ENCODE measurements at places on chromosomes 11 and 22.

- DNase-seq, result no peak
Observed at GRCh38 chr11:128603752-128604414, 16.5 kb upstream of the ETS1 start.

GRCh38 chr11:43359422-43359818 is 700 bp downstream of the TTC17 start:
- DNase-seq, result no peak

DNA sequence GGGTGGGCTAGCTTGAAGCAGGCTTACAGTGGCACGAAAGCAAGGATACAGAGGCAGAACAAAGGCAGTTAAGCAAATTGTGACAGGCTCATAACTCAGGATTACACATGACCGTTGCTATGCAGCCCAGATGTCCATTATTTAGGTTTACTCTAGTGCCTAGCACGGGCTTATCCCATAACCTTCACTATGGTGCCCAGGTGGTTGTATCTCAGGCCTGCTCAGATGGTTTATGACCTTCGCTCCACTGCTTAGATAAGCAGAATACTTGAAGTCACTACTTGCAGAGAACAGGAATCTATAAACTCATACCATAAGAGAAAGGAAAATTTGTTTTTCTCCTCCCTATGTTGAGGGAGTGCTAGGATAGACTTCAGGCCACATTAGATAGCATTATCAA is 9.0 kb downstream of the OR6M1 start:
- DNase-seq, result no peak

DNA sequence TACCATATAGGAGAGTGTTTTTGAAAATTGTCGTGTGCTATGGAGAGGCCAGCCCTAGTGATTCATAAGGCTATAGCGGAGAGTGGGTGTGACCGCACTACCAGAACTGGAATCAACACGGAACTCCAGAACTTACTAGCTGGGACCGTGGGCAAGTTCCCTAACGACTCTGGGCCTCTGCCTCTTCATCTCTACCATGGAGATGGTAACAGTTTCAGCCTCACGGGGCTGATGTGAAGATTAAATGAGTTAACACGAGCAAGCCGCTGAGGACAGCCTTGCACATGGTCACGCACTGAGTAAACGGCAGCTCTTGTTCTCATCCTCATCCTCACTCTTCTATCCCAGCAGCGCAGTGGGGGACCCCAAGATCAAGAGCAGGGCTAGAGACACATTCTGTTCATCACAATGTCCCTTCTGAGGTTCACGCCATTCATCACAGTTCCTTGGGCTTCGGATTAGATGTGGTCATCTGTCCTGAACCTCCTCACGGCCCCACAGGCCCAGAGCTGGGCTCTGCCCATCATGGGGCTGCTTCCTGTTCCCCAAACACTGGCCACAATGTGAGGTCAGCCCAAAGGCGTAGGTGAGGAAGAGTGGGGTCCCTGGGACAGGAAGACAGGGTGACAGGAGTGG is 47.2 kb upstream of the CD5 start:
- DNase-seq, result no peak

GRCh38 chr11:69382131-69383128 is 88.5 kb downstream of the MYEOV start:
- DNase-seq, result peak; percentile 100

DNA sequence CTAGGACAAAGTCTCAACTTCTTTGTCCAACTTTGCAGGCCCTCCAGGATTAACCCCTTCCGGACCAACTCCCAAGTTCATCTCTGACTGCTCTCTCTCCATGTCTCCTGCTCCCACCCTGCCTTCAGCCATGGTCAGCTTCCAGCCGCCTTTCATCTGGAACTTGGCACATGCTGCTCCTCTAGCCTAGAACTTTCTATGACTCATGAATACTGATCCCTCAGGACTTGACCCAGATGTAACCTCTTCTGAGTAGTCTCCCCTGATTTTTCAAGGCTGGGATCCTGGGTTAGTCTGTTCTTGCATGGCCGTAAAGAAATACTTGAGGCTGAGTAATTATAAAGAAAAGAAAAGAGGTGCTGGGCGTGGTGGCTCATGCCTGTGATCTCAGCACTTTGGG is 5.2 kb upstream of the SLC15A3 start:
- DNase-seq, result no peak

DNA sequence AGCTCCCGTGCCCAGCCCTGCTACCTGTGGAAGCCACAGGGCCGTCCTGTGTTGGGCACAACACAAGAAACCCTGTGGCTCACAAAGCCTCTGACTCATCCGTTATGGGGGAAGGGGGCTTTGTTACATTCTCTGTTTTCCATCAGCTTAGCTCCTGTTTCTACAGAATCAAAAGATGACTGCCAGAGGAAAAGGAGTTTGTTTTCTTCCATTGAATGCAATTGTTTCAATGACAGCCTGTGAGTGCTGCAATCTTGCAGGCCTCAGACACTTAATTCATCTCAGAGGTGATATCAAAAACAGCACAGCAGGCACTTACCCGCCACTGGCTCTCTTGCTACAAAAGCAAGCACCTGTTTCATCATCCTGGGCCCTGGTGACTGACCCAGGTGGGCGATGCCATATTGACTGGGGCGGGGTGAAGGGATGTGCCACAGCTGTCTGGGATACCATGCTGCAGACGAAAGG is 194.3 kb downstream of the OPCML start:
- no peak for DNase-seq

GRCh38 chr11:76162336-76163288 is 43.7 kb downstream of the WNT11 start:
- no peak for DNase-seq

DNA sequence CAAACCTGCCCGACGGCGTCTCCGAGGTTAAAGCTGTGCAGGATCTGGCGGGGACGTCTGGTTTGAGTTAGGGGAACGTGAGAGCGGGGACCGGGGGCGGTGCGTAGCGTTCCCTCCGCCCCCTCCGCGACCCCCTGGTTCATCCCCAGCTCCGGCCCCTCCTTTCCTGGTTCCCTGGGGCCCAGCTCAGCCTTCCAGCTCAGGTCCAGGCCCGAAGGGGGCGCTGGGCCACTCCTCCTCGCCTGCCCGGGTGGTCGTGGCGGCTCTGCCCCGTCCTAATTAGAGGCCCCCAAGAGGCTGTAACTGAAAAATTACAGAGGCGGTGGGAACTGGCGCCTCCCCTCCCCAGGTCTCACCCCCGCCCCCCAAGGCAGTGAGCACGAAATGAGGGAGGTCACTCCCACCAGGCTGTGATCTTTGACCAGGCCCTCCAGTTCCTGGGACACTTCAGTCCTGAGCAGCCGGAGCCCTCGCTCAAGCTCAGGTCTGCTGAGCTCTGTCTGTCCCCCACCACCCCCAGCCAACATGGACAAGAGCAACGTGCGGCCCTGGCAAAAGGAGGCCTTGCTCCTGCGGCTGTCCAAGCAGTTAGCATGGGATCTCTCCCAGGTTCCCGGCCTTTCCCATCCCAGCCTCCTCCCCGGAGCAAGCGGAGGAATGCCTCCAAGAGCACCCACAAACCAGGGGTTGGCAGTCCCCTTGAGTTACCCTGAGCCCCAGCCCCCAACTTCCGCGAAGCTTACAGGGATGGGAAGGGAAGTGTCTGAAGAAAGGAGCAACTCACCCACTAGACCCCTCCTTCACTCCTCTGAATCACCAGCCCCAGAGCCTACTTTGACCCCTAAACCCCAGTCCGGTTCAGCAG is 3.3 kb downstream of the CD248 start:
- peak; percentile 94 for DNase-seq

GRCh38 chr11:6006395-6006794 is 351 bp downstream of the OR56A4 start:
- no peak for DNase-seq

DNA sequence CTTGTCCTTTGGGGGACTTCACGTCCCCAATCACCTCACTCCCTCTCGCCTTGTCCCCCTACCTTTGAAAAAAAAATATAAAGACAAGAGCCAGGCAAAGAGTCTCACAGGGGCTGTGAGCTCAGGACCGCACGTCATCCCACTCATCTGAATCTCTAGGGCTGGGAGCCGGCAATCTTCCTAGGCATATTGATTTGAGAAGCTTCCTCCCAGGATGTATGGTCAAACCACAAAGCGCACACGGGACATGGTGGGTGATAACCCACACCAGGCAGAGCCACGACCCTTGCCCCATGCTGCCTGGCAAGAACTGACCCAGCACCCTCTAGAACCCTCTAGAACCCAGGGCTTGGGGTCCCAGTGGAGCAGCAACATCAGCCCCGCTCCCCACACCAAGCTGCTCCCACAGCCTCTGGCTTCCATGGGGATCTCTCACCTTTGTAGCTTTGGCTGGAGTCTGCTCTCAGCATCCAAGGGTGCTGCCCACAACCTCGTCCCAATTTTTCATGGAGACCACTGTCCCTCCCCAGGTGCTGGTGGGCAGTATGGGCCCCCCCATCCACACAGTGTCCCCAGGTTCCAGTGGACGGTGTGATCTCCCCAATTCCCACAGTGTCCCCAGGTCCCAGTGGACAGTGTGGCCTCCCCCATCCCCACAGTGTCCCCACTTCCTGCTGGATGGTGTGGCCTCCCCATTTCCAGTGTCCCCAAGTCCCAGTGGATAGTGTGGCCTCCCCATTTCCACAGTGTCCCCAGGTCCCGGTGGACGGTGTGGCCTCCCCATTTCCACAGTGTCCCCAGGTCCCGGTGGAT is 85.2 kb upstream of the FGF3 start:
- no peak for DNase-seq

DNA sequence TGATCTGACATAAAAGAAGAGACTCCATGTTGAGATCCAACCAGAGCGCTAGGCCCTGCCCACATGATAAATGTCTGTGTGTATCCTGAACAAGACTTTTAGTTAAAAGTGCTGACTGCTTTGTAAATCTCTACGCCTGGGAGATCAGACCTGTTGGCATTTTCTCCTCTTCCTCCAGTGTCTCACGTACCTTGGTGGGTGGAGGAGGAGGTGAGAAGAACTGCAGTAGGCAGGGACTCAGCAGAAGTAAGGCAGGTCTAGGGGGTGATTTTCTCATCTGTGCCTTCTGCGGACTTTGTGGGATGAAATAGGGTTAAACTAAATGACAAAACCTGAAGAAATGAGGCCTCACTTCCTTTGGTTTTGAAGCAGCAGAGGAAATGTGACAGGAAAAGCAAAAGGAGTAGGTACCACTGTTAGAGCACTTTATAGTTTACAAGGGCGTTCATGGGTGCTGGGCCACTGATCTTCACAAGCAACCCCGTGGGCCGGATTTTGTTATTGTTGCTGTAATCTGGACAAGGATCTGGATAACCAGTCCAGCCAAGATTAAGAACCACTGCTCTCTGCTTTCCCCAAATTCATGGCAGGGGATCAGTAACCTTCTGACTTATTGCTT is 36.7 kb upstream of the PLET1 start:
- no peak for DNase-seq

DNA sequence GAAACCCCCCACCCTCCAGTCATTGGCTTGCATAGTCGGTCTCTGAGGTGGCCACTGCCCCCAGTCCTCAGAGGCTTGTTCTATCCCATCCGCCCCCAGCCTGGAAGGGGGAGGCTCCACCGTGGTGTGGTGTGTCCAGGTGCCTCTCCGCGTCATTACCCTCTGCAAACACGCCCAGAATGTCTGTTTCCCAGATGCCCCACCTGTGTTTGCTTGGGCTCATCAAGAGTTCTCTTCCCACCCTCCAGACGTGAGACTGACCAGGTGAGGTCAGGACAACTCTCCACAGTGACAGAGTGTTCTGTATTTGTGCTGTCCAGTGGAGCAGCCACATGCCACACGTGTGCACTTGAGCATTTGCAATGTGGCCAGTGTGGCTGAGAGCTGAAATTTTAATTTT is 24.9 kb downstream of the LRRC10B start:
- DNase-seq, result no peak

GRCh38 chr11:121334973-121335710 is 42.6 kb downstream of the SC5D start:
- no peak for DNase-seq

- DNase-seq, result no peak
Observed at GRCh38 chr11:56176318-56176717, at the start of gene OR5J2. Gene OR5J2, plus strand, starts transcription at chr11:56176618. Its CDS starts 0 bp downstream, at chr11:56176618.

DNA sequence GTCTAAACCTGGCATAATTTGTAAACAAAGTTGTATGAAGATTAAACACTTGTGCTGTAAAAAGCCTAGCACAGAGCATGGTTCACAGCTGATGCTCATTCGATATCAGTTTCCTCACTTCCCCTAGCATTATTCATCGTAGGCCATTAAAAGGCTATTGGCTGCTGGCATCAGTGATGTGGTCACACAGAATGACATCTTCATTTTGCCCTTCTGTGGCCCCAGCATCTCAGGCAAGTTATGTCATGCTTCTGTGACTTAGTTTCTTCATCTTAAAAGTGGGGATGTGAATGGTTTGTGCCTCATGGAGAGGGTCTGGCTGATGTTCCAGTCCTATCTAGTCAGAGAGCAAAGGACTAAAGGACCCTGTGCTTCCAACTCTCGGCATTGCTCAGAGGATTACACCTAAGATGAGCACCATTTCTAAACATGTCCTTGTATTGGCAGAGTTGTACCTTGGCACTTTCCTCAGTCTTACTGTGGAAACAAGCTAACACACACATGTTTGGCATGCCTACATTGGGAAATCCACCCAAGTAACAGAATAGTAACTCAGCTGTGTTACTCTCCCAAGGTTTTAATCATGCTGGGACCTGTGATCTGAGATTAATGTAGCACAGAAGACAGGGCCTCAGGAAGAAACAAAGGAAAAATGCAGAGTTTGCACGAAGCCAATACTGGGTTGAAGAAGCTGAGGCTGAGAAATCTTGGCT is 83.5 kb upstream of the OR9Q1 start:
- no peak for DNase-seq

GRCh38 chr11:116931206-116931953 is 94.0 kb upstream of the APOA1 start:
- peak; percentile 1 for DNase-seq

DNA sequence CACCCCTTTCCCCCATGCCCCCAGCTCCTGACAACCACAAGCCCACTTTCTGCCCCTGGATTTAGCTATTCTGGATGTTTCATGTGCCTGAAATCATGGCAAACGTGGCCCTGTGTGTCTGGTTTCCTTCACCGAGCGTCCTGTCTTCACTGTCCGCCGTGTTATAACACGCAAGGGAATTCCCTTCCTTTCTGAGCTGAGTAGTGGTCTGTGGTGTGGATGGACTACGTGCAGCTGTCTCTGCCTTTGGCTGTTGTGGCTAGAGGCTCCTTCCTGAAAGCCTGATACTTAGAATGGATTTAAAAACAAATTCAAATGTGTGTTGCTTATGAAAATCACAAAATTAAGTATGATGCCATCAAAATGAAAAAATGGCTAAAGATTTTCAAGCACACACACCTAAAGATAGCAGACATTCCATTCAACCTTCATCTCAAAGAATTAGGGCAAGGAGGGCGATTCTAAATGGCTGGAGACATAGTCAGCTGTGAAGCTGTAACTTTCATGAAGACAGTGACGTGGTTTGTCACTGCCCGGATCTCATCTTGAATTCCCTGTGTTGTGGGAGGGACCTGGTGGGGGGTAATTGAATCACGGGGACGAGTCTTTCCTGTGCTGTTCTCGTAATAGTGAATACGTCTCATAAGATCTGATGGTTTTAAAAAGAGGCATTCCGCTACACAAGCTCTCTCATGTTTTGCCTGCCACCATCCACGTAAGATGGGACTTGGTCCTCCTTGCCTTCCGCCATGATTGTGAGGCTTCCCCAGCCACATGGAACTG is 30.5 kb downstream of the KCNQ1 start:
- DNase-seq, result no peak

GRCh38 chr11:64809781-64810241 is 540 bp downstream of the MEN1 start:
- peak; percentile 61 for DNase-seq

GRCh38 chr11:34238533-34238932 is 119.3 kb downstream of the ABTB2 start:
- no peak for DNase-seq

GRCh38 chr11:35158701-35159510 is 19.9 kb downstream of the CD44 start:
- no peak for DNase-seq

GRCh38 chr11:73308961-73309919 is 1.2 kb downstream of the ARHGEF17 start:
- peak; percentile 88 for DNase-seq

All from SJSA1 (cell line).